ENCODE measurements at places on chromosomes 5 and 9. TPM values are rescaled to one million over a fixed set of nuclear protein-coding genes. Genes with fewer than 3 reads are reported as not detected.

NR3C1 gene
- 53.9 TPM for total RNA-seq

DNA sequence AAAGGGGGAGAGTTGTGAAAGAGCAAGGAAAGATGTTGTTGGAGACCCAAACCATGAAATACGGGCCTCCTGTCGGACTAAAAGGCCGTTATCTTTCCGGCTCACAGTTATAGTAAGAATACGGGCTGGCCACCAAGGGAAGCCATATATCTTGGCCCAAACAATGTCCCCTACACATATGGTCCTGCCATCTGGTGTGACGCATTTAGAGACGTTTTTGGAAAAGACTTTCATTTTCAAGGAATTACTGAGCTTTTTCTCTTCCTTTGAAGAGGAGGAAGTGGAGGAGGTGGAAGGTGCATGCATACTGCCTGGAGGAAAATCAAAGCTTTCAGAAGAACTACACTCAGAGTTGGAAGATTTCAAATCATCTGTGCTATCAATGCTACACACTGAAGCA lies 26.7 kb downstream of the PWWP2A start:
- DNase-seq: no peak

HAPLN1 gene
- not detected for total RNA-seq

PCDHB5 gene
- total RNA-seq: not detected

- no peak for DNase-seq
These were observed 181.1 kb downstream of the KDM4C start for GRCh38 chr9:6938873-6939272.

DNA sequence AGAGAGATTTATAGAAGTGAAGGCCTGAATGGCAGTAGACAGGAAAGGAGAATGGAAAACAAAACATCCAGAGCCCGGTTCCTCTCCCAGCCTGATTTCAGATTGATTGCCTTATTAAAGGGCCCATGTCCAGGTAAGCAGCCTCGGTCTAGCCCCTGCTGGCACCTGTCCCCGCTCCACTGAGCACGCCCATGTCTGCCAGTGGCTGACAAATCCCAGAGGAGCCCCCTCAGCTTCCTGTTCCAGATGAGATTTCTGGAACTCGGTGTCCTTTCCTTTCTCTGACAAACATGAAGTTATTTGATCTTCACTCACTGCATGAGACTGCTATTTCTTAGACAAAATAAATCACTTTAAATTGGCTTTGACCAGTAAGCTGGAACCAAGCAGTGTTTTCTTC lies 187.0 kb upstream of the ADCY2 start:
- DNase-seq: no peak

DNA sequence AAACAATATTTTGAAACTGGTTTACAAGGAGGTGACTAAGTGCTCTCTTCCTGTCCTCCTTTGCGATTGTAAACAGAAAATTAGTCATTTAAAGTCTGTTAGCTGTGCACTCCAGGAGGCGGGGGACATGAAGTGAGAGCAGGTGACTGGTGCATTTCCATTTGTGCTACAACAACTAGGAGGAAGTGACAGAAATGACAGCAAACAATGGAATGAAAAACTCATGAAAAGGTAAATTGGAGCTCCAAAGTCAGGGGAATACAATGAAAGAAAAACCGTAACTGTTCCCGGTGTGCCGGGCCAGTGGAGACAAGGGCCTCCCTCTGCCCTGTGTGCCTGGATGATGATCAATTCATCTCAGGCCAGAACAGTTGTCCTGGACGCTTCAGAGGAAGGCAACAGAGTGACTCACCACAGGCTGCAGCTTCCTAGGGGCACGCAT lies 439.9 kb downstream of the GADD45G start:
- peak; percentile 56 for DNase-seq

DRD1 gene
- total RNA-seq: not detected

DNA sequence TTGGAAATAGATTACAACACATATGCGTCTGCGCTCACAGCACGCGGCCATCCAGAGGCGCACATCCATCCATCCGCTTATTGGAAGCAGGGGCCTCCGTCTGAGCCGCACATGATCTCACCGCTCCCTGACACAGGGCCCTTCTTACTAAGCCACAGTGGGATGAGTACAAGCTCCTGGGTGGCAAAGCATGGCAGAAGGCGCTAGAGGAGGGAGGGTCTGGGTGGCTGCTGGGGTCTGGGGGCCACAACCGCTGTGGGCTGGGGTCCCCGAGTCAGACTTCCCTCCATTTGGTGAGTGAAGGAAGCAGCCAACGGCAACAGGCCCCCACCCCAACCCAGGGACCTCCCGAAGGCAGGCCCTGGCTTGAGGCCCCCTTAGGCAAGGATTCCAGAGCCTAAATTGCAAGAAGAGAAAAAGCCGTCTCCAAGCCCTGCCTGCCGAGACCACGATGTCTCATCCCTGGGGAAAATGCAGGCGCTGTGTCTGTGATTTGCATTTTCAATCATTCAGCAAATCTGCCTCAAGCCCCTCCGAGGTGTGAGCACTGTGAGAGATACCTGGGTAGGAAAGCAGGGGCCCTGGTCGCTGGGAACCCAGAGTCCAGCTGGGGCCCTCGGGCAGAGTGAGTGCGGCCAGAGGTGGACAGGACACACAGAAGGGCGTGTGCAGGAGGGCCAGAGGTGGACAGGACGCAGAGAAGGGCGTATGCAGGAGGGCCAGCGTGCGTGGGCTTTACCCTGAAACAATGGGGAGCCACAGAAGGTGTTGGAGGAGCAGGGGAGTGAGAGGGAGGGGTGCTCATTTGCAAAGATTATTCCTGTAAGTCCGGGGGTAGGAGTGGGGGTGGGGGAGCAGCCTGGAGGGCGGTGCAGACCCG lies 135.7 kb downstream of the OLFM1 start:
- no peak for DNase-seq

FSD1L gene
- total RNA-seq: 2.4 TPM

DNA sequence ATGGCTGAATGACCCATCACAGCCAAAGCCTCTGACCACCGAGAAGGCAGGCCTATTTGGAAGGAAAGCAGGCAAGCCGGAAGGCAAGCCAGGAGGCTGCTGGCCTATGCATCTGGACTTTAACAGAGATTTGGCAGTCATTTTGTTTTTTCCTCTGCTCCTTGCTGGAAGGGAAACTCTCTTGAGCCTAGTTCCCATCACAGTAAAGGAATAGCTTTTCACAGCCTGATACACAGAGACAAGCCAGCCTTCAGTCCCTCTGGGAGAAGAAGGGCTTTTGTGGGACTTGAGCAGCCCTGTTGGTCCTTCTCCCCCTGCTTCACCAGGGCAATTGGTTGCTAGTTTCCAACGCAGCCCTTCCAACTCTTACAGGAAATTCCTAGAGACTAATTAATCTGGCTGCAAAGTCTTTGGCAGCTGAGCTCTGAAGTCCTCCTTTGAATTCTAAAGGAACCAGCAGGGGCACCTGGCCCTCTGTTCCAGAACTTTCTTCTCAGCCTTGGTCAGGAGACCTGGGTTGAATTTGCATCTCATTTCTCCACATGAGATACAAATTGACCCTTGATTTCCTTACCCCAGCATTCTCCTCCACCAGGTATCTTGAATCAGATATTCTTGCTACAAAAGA lies 157.3 kb upstream of the EPB41L4A start:
- DNase-seq: no peak

- no peak for DNase-seq
These were observed 28.5 kb downstream of the NFIL3 start for GRCh38 chr9:91395106-91395552.

SLC6A19 gene
- total RNA-seq: not detected

DNA sequence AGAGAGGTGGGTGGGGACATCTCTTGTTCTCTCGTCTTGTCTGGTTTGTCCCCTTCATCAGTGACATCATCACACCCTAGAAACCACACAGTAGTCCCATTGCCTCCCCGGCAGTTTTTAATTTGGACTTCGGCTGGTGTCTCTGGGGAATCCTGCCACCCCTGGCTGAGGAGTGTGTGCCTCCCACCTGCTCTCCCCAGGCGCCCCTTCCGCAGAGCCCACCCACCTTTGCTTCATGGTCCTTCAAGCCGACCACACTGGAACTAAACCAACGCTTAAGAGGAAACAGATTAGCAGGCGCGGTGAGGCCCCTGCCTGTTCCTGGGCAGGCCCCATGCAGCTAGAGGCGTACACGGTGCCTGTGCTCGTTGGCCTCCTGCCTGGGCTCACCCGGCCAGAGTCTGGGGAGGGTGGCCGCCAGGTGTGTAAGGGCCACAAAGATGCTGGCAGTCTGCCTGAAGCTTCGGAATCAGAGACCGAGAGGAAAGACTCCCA lies 107.6 kb upstream of the SPRY4 start:
- DNase-seq: peak; percentile 55

- DNase-seq: no peak
These were observed 198.1 kb downstream of the NR3C1 start for GRCh38 chr5:143205386-143205785.

- DNase-seq: no peak
These were observed 416.9 kb upstream of the IRX4 start for GRCh38 chr5:2299388-2300220.

- no peak for DNase-seq
These were observed 205.1 kb downstream of the AUH start for GRCh38 chr9:91156451-91157234.

GRCh38 chr9:91048749-91049148 lies 247.1 kb downstream of the SYK start:
- DNase-seq: no peak

- DNase-seq: no peak
These were observed 531.3 kb downstream of the NTRK2 start for GRCh38 chr9:85200726-85201404.

DNA sequence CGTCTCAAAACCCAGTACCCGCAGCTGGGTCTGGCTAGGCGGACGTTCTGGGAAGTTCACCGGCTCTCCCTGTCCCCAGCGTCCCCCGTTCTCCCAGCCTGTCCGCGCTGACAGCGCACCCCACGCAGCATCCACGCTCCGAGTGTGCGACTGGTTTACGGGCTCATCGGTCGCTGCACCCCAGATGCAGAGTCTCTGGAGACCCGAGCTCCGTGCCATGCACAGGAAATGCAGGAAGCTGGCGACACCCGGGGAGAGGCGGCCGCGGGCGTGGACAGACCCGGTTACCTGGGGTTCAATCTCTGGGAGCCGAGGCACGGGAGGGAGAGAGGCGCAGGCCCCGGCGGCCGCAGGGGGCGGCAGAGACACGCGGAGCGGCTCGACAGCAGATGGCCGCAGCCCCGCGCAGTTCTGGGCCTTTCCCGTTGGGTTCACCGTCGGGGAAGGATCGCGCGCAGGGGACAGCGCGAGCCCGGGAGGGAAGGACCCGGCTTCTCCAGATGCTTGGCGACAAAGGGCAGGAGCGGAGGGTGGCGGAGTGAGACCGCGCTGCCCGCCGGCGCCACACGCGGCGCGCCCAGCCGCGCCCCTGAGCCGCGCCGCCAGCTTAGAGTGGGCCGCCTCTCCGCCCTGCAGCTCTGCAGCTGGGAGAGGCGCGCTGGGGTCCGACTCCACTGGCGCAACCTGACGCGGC lies 558 bp downstream of the SHROOM1 start:
- peak; percentile 86 for DNase-seq

PCDHA7 gene
- not detected for total RNA-seq

GRCh38 chr9:97831843-97832636 lies 21.0 kb upstream of the FOXE1 start:
- DNase-seq: no peak

DNA sequence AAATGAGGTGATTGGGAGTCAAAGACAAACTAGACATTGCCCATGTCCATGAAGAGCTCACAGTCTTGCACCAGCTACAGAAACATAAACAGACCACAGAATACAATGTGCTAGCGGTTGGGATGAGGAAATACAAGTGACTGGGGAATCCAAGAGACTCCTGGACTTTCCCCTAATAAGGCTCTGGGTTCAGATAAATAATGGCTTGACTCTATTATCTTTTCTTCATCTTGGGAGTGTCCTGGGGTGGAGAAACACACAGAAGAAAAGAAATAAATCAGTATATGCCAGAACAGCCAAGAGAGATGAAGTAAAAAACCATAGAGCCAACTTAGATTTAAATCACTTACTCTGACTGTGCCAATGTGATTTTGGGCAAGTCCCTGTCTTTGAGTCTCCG lies 227.8 kb downstream of the PAPPA start:
- no peak for DNase-seq

- no peak for DNase-seq
These were observed 55.3 kb downstream of the MAPKAP1 start for GRCh38 chr9:125651576-125652232.

GRCh38 chr5:109035436-109035835 lies 287.7 kb downstream of the FER start:
- no peak for DNase-seq

DNA sequence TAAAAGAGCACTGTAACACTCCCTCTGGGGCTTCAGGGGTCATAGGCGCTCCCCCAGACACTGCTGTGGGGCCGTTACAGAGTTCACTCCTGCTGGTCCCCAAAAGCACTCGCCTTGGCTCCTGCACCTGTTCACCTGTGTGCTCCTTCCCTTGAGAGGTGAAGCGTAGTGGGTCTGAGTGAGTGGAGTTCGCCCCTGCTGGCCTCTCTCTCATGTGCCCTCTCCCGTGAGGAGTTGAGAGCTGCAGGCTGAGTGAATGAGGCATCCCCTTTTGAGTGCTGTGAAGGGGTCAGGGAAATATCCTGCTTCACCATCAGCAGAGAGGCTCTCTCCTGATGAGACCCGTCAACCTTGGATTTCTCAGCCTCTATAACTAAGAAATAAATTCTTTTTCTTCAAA lies 134.6 kb upstream of the TUT7 start:
- no peak for DNase-seq

DNA sequence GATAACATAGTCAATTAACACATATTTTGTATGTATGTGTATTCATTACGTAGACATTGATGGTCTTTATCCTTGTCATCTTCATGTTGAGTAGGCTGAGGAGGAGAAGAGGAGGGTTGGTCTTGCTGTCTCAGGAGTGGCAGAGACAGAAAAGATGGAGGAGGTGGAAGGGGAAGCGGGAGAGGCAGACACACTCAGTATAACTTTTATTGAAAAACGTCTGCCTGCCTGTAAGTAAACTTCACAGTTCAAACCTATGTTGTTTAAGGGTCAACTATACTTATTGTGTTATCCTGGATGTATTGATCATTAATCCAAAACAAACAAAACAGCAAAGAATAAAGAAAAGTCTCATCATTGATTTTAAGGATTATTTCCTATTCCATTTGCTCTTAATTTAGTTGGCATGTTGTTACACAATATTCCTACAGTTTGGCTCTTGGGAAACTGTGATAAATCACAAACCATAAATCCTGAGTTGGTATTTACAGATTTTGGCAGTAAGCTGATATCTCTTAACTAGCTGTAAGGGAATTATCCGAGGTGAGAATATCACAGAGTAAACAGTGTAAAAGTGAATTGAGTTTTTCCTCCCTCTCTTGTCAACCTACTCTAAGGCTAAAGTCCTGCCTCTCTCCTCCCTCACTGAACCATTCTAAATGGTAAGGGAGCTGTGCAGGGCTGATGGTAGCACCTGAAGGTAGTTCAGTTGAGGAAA lies 487.2 kb downstream of the SPATA31D1 start:
- DNase-seq: no peak

STPG3 gene
- total RNA-seq: not detected

DNA sequence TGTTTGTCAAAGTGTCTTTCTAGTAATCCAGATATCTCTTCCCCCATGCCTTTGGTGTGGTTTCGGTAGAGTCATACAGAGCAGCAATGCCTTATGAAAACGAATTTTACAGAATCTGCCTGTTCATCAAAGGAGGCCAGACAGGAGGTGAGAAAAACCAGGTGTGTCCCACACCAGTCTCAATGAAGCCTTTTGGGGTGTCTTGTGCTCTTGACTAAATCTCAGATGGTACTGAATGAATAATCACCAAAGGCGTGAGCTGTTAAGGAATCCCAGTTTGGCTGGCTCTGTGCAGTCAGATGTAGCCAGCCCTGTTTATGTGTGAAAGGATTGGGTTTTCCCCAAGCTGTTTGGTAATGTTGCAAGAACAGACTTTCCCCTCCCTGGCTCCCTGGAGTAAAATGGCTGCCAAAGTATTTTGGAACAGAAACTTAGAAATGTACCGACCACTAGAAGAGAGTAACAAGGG lies 70.8 kb upstream of the CDKN2B start:
- peak; percentile 75 for DNase-seq

TEX48 gene
- total RNA-seq: 0.69 TPM

PDE6A gene
- total RNA-seq: not detected

Measured in activated CD4-positive, alpha-beta T cell treated with anti-CD3 and anti-CD28 coated beads for 36 hours (primary cell).